ENCODE measurements at places on chromosomes 4 and X. TPM values are rescaled to one million over a fixed set of nuclear protein-coding genes. Genes with fewer than 3 reads are reported as not detected.

PRSS12 gene
- total RNA-seq: 9.9 TPM

GRCh38 chr4:180261346-180261745, 1981.9 kb upstream of the TENM3 start:
- no peak for DNase-seq

- DNase-seq: no peak
Measured at GRCh38 chrX:643241-643595, 12.6 kb downstream of the SHOX start.

LINC00632 gene
- total RNA-seq: 1.8 TPM

- DNase-seq: no peak
Measured at GRCh38 chr4:112251019-112251643, 19.5 kb downstream of the AP1AR start.

IL3RA gene
- not detected for total RNA-seq

DNA sequence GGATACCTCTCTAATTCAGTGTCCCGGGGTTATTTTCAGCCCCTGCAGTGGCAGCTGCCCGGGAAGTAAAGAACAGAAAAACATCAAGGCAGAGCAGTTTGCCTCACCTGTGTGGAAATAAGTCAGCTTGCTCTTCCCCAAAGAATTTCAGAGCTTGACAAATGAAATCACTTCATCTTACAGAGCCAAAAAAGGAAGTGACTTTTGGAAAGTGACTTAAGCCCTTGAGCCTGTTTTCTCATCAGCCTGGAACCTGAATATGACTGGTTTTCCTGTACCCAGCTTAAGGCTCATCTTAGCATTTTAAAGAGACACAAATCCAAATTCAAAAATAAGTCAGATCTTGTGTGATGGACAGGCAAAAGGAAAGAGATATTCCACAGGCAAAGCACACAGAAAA, 211.6 kb downstream of the RCHY1 start:
- DNase-seq: no peak

DNA sequence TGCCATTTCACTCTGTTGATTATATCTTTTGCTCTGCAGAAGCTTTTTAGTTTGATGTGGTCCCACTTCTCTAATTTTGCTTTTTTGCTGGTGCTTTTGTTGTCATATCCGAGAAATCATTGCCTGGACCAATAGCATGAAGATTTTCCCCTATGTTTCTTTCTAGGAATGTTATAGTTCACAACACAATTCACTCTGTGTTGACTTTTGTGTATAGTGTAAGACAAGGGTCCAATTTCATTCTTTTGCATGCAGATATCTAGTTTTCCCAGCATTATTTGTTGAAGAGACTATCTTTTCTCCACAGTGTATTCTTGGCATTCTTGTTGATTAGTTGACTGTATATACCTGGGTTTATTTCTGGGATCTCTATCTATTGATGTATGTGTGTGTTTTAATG, 8.3 kb upstream of the CPE start:
- DNase-seq: no peak

- no peak for DNase-seq
Measured at GRCh38 chrX:1423215-1423614, 29.5 kb downstream of the ASMTL start.

GRCh38 chrX:19848110-19848509, 39.3 kb downstream of the SH3KBP1 start:
- DNase-seq: no peak

TMPRSS11A gene
- total RNA-seq: not detected

- DNase-seq: no peak
Measured at GRCh38 chr4:82918091-82918490, 17.6 kb downstream of the THAP9 start.

DNA sequence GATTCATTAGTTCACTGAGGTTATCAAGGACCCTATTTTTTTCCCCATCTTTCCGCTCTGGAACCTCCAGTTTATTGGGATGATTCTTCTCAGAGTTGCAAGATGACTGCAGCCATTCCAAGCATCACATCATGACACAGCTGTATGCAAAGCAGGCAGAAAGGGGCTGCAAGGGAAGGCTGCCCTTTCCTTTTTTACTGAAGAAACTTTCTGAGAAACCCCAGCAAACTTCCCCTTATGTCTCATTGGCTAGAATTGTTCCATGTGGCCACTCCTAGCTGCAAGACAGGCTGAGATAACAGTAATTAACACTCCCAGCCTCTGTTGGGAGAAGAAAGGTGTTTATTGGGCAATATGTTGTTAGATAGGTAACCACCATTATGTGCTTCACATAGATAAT, 102.6 kb downstream of the SATL1 start:
- no peak for DNase-seq

GRCh38 chrX:24030597-24030996, 3.6 kb upstream of the KLHL15 start:
- DNase-seq: no peak

DNA sequence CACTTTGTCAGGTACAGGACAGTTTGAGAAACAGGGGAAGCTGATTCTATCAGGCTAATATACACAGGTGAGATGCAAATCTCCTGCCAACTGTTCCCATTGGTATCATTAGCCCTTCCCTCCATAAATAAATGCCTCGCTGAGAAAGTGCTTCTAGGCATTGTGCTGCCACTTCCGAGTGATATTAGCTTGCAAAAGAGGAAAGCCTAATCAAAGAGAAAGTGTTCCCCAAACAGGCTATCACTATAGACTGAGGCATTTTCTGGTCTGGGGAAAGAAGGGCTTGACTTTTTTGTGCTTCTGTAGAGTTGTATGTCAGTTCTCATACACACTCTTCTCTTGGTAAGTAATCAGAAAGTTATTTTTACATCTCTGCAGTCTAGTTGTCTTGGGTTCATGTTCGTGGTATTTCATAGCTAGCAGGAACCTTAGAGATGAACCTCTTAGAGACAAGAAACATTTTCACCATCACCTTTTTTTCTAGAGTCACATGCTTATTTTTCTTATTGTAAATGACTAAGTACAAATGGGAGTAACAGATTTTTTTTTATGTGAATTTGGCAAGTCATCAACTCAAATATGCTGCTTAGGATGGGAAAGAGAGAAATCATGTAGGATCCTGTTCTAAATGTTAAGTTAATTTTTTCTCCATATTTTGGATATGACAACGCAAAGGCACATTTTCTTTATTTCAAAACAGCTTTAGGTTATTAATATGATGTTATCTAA, 1009.8 kb downstream of the ADGRL3 start:
- no peak for DNase-seq

DNA sequence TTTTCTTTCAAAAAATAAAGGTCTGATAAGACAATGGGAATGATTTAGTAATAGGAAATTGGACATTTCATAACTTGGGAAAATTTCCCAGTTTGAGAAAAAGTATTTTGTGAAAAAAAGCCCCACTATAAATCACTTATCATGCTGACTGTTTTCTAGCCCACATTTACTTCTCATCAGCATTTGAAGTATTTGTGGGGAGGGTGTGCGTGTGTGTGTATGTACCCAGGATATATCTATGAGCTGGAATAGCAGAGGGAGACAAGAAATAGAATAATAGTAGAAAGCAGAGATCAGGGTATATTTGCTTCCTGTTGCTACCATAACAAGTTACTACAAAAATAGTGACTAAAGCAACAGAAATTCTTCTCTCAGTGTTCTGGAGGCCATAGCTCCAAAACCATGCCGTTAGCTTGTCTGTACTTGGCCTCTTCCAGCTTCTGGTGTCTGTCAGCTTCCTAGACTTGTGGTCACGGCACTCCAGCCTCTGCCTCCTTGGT, 139.8 kb downstream of the PTTG2 start:
- no peak for DNase-seq

- no peak for DNase-seq
Measured at GRCh38 chr4:169372791-169373190, 102.0 kb upstream of the SH3RF1 start.

GRCh38 chrX:106875151-106875550, 28.0 kb downstream of the RIPPLY1 start:
- DNase-seq: no peak

ODAPH gene
- not detected for total RNA-seq

- DNase-seq: peak; percentile 1
Measured at GRCh38 chrX:139429913-139430312, 100.6 kb upstream of the F9 start.

UCHL1 gene
- total RNA-seq: 299 TPM

GRCh38 chr4:59655996-59656395, 1544.1 kb upstream of the ADGRL3 start:
- DNase-seq: peak; percentile 99

RIBC1 gene
- 0.33 TPM for total RNA-seq

DNA sequence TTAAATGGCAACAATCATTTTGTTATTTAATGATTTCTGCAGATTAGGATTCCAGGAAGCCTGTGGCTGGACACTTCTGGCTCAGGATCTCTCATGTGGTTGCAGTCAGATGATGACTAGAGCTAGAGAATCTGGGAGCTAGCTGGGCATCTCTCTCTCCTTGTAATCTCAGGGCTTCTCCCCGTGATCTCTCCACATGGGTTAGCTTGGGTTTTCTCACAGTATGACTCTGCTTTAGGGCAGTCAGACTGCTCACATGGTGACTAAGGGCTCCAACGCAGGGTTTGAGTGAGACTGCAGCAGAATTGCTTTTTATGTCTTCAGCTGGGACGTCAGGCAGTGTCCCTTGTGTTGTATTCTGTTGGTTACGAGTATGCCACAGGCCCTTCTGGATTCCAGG, 361.4 kb downstream of the CBLL2 start:
- DNase-seq: no peak

- DNase-seq: peak; percentile 50
Measured at GRCh38 chr4:28443801-28444412, 1583.3 kb downstream of the STIM2 start.

DNA sequence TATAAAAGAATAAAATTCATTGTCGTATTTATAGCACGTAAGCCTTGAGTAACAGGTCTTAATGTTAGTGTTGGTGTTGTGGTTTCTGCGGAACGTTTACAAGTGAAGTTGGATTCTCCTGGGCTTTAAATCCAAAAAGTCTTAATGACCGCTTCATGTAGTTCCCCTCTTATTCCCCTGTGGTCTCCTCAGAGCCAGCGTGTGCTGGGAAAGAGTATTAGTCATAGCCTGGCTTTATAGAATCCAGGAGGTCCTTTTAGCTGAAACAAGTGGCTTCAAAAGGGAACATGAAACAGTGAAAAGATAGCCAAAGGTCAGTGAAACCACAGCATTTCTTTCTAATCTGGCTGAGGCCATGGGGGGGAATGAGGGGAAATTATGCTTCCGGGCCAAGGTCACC, 79.1 kb downstream of the CLCN4 start:
- peak; percentile 75 for DNase-seq

- peak; percentile 33 for DNase-seq
Measured at GRCh38 chr4:84530871-84531270, 31.8 kb upstream of the NKX6-1 start.

DNA sequence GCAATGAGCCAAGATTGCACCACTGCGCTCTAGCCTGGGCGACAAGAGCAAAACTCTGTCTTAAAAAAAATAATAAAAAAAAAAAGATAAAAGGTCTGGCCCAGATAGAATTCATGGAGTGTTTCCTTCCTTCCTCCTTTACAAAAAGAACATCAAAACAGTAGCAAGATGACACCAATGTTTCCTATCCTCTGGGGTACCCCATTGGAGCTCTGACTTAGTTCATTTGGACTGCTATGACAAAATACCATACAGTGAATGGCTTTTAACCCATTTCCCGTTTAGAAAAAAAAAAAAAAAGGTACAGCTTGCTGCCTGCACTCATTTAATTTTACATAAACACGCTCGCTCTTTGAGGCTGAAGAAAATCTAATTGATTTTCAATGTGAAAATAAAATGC, 89.9 kb upstream of the PRKX start:
- no peak for DNase-seq

DNA sequence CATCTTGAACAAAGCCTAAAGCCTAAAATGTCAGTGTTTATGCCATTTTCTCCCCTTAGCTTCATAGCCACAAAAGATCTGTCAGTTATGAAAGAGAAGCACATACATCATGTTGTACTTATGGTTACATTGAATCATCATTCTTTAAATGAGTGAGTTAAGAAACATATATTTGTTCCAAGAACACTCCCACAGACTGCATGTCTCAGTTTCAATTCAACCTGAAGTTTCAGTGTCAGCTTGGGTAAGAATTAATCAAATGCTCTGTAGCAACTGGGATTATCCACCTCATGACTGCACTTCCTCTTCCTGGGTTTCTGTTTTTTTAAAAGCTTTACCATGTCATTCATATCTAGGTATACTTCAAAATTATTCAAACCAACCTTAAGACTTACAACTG, 3.9 kb upstream of the TMPRSS11B start:
- no peak for DNase-seq

GLRA2 gene
- total RNA-seq: not detected

TEX11 gene
- total RNA-seq: 0.23 TPM

- no peak for DNase-seq
Measured at GRCh38 chr4:95450294-95450693, 98.5 kb downstream of the UNC5C start.

HELQ gene
- 25.9 TPM for total RNA-seq

GRCh38 chr4:147682755-147683154, 1.2 kb downstream of the PRMT9 start:
- DNase-seq: no peak

DNA sequence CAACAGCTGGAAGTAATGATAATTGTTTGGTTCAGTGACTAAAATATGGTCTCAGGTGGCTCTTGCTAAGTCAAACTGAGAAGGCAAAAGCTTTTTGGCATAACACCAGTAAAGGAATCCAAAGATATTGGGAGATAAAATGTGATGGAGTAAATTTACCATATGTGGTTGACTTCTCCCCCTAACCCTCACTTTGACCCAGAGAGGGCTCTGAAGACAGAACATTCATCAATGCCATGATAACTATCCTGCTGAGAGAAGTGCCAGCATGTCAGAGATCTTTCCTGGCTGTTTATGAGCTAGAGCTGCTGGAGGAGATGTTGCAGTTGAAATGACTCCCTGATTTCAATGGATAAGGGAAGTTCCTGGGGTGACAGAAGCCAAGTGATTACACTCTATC, 213.4 kb downstream of the SPCS3 start:
- no peak for DNase-seq

L1CAM gene
- 14.7 TPM for total RNA-seq

- DNase-seq: no peak
Measured at GRCh38 chrX:37958525-37959211, 47.7 kb upstream of the SYTL5 start.

- no peak for DNase-seq
Measured at GRCh38 chr4:40918330-40918729, 168.6 kb downstream of the NSUN7 start.

DNA sequence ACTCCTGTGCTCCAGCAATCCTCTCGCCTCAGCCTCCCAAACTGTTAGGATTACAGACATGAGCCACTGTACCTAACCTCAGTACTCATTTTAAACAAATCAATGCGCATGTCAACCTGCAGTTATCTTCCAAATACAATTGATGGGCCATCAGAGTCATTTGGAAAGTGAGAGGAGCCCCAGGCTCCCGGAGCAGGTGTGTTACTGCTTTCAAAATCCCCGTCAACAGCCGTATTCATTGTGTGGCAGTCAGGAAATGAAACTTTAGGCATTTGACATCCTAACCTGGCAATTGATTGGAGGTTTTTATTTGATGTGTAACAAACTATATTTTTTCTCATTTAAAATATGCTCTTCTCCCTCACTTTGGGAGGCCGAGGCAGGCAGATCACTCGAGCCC, 623.6 kb upstream of the TENM3 start:
- DNase-seq: no peak

GRCh38 chrX:136256026-136256425, 4.8 kb upstream of the MAP7D3 start:
- DNase-seq: no peak

Measured in SJCRH30 (cell line).